AG20443 (cell line): ENCODE measurements at places on chromosomes 7 and 10.

DNA sequence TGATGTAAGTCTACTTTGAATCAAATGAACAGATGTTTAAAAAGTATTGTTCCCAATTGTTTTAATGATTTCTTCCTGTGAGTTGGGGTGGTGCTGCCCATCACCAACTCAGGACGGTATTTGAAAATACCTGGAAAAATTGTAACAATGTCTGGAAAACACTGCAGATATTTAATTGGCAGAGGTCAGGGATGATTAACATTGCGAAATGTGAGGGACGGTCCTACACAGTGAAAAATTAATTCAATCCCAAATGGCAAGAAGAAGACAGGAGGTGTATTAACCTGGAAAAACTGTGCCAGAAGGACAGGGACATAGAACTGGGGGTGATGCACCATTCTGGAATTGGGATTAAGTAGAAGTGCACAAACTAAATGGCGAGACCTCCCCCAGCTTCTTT, 29.6 kb downstream of the ANKIB1 start:
- no peak for DNase-seq

- DNase-seq: no peak
Observed at GRCh38 chr7:22858274-22858639, 35.6 kb upstream of the TOMM7 start.

DNA sequence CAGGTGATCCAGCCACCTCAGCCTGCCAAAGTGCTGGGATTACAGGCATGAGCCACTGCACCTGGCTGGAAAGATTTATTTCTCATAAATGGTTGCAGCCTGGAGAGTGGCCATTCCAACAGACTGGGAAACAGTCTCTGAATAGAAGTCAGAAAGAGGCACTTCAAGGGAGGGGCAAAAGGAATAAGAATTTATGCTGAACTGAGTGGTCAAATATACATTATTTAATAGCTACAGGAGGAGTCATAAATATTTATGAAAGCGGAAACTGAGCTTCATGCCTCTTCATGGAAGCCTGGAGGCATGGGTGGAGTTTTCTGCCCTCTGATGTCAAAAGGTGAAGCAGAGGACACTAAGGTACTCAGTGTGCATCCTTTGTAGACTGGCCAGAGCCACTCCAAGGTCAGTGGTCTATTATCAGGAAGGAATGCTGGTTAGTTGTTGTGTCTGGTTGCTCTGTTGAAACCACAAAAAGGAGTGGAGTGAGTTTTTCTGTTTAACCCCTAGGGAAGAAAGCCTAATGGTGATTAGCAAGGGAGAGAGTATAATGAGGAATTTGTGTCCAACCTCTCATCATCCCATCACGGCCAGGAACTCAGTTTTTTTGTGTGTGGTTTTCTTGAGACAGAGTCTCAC, 9.3 kb upstream of the NRBF2 start:
- no peak for DNase-seq

GRCh38 chr7:51658684-51659083, 342.1 kb upstream of the COBL start:
- DNase-seq: no peak

GRCh38 chr10:30384701-30385201, 35.7 kb upstream of the MTPAP start:
- peak; percentile 31 for DNase-seq

- no peak for DNase-seq
Observed at GRCh38 chr7:81903115-81903514, 133.3 kb upstream of the HGF start.

DNA sequence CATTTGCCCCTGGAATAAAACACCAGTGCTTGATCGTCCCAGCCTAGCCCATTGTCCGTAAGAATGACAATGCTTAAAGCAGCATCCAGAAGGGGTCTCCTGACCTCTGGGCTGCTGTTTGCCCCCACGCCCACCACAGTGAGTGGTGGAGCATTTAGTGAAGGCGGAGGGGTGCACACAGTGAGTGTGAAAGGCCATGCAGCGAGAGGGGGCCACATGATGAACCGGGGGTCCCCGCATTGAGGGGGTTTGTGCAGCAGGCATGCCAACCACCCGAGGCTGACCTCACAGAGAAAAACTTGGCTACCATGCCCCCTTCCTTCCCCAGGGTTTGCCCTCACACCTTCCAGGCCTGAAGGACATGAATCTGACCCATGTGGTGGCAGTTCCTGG, 28.4 kb downstream of the CPXM2 start:
- no peak for DNase-seq

DNA sequence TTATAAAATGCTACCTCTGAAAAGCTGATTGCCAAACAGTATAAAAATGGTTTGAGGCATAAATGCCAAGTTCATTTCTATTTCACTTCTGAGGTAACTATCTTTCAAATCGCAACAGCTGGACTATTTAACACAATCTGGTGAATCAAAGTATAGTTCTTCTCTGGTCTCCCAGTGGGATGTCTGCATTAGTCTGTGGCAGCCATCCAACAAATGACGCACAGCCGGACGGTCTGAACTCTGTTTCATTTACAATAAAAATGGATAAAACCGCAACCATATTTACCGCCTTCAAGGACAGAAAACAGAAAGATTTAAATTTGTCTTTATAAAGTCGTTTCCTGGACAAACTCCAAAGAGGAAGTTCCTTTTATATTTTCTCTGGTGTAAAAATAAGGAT, 41.9 kb downstream of the ENO4 start:
- DNase-seq: no peak

- DNase-seq: no peak
Observed at GRCh38 chr7:2826771-2827170, 17.3 kb downstream of the GNA12 start.

GRCh38 chr7:36545291-36545690, 155.6 kb downstream of the ANLN start:
- no peak for DNase-seq

DNA sequence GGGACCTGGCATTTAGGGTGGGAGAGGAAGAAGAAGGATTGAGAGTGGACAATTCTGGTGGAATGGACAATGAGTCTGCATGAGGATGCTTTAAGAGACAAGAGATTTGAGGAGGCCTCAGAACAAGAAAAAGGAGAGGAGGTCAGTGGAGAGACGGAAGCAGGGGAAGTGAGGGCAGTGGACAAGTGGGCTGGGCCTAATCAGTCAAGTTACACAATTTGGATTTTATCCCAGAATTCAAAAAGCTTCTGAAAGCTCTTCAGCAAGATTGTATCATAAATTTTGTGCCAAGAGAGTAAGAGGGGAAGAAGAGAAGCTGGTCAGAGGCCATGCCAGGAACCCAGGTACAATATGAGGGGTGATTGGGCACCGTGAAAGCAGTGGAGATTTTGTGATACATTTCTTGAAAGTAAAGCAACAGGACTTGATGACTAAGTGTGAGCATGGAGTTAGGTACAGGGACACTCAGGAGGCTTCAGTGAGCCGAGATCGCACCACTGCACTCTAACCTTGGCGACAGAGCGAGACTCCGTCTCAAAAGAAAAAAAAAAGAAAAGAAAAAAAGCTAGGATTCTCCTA, 19.3 kb upstream of the TSPAN13 start:
- no peak for DNase-seq

DNA sequence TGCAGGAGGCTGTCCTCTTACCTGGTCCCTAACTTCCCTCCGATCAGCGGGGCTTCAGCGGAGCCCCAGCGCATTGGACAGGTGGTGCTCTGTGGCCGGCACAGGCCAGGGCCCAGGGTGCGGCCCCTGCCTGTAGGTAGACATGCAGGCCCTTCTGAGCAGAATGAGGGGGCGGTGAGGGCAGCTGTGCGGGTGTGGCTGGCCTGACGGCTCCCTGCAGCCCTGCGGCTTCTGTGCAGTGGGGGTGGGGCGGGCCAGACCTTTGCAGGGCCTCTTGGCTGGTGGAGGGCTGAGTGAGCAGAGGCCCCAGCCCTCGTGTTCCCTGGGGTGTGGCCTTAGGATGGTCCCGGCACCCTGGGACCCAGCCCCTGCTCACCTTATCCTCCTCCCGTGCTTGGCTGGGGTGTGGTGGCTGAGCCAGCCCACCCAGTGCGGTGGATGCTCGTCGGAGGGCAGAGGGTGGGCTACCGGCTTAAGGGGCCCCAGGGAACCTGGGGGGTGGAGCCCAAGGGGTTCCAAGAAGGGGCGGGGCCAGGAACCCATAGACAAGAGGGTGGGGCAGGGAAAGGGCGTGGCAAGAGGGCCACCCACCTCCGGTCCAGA, 175.2 kb upstream of the TNRC18 start:
- DNase-seq: no peak

DNA sequence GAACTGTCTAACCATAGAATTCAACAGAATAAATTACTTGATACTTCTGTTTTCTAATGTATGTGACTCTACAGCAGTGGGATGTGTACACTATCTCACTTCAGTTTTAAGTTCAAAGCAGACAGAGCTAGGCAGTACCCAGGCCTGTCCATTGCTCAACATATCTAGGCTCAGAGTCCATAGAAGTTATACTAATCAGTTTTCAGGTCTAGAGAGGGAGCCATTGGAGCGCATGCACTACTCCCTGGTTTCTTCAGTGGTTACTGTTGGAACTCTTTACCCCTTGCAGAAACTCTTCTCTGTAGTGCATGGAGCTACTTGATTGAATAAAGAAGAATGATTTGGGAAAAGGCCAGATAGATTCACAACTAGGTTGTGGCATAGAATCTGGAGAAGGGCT, 4.4 kb downstream of the CD36 start:
- no peak for DNase-seq

DNA sequence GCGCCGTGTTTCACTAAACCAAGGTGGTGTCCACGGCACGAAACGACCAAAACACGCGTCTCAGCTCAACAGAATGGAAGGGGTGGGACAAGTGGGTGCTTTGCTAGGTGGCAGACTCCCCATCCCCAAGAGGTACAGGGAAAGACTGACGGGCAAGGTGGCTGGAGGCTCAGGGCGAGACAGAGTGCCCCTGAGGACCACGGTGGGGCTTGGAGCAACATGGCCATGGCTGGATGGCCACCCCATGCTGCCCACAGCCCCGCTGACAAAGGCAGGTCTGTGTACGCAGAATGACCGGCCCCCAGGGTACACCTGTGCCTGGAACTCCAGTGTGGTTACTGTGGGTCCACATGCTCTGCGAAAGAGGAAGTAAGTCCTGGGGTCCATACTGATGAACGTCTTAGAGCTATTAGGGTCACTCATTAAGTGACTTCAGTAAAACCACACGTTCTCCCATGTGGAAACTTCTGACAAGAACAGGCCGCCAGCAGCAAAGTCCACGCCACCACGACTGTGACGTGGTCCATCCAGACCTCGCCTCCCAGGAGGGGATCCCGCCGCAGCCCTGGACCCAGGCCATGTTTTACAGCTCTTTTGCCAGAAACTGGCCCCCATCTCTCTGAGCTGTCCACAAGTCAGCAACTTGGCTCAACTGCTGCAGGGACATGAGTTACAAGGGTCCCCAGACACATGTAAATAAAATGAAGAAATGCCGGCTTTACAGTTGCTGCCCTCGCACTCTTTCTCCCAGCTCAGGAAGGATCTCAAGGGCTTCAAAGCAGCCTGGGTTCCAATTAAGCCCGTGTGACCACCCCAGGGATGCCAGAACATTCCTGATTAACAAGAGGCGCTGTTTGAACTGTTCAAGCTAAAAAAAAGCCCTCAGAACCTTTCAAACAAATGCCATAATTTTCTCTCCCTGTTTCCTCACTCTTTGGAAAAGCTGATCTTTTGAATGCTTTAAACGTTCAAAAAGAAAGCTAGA, 66.8 kb downstream of the MAD1L1 start:
- DNase-seq: no peak

GRCh38 chr10:124403548-124403947, 15.2 kb downstream of the OAT start:
- peak; percentile 71 for DNase-seq

DNA sequence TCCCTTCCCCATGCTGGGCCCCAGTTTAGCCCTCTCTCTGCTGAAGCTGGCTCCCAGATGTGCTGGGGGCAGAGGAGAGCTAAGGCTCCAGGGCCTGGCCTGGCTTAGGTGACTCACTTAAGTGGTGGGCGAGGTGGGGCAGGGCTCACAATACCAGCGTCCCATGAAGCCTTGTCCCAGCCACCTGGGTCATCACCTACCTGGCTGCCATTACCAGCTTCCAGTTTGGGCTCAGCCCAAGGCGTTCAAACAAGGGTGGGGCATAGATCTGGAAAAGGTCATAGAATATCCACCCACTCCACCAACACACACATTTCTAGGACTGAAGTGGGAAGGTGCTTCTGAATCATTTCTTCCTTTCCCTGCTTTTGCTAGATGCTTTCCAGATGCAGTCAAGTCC, 8.3 kb downstream of the KAZALD1 start:
- DNase-seq: no peak

DNA sequence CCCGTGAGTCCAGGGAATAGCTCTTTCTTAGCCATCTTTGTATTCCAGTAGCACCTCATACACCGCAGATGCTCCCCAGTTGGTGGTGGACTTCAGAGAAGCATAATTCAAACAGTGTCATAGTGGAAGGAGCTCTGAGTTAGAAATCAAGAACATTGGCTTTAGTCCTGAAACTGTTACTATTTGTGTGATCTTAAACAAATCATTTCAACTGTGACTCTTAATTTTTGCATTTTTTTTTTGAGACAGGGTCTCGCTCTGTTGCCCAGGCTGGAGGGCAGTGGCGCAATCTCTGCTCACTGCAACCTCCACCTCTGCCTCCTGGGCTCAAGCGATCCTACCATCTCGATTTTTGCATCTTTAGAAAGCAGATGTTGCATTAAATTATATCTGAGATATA, 1.8 kb downstream of the BPGM start:
- DNase-seq: no peak

DNA sequence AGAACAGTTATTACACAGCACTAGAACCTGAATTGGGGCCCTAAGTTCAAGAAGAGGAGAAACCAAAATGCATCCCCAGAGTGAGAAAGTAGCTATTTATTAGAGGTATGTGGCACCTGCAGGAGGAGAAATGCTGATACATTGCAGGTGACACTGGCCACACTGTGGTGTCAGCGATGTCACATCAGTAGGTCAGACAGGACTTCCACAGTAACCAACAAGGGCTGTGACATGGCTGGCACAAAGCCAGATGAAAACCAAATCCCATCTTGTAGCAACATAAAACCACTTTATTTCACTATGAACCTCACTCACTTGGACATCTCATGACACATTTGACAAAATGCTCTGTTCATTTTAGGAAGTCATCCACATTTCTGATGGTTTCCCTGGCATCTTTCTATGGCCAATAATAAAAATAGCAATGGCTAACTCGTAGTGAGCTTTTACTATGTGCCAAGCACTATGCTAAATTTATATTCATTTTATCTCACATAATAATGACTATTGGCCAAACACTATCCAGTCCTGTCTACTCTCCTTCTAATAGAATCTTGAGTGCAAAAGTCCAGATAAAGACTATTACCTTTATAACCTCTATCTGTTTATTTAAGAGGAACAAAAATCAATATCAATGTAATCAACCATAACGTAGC, 154.2 kb downstream of the TSPAN12 start:
- no peak for DNase-seq

- DNase-seq: no peak
Observed at GRCh38 chr10:34236931-34237330, 578.2 kb downstream of the PARD3 start.

- no peak for DNase-seq
Observed at GRCh38 chr7:66886152-66886551, 34.9 kb upstream of the TMEM248 start.
